Stimulated activated CD8-positive, alpha-beta memory T cell treated with anti-CD3 and anti-CD28 coated beads, Interleukin-7, amount 100 ng/mL, for 48 hours (primary cell): ENCODE measurements at places on chromosomes 13 and 19.

DNA sequence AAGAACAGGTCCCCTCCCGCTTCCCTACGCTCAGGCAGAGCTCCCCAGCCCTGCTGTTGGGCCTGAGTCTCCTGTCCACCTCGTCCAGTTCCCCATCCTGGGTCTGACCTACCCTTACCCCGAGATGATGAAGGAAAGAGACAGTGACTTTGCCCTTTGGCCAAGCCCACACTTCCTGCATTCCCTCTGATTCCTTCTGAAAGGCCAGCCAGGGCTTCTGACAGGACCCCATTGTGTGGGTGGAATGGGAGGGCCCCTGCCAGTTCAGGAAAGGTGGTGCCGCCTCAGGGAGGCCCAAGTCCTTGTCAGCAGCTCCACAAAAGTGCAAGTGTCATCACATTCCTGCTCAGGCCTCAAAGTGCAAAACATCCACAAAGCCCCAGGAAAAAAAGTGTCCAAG lies 177.8 kb downstream of the PAN3 start:
- no peak for DNase-seq

- peak; percentile 79 for DNase-seq
Observed at GRCh38 chr19:49142866-49143335, 12.3 kb downstream of the HRC start.

DNA sequence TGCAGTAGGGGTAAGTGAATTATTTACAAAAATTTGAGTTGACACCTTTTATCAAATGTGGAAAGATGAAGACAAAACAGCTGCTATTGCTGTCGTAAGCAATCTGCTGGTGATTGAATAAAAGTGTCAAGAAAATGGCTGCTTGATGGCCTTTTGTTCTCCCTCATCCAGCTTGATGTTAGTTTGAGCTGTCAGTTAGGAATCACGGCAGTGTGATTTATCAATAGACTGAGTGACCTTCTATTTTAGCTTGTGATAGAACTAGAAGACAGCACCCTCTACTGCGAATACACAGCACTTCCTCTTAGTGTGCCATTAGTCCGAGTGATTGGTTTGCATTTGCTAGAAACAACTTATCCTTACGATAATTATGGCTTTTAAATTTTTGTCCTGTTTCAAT lies 76.3 kb downstream of the MZT1 start:
- DNase-seq, result no peak

GRCh38 chr13:33441015-33441414 lies 155.5 kb upstream of the STARD13 start:
- DNase-seq, result no peak

DNA sequence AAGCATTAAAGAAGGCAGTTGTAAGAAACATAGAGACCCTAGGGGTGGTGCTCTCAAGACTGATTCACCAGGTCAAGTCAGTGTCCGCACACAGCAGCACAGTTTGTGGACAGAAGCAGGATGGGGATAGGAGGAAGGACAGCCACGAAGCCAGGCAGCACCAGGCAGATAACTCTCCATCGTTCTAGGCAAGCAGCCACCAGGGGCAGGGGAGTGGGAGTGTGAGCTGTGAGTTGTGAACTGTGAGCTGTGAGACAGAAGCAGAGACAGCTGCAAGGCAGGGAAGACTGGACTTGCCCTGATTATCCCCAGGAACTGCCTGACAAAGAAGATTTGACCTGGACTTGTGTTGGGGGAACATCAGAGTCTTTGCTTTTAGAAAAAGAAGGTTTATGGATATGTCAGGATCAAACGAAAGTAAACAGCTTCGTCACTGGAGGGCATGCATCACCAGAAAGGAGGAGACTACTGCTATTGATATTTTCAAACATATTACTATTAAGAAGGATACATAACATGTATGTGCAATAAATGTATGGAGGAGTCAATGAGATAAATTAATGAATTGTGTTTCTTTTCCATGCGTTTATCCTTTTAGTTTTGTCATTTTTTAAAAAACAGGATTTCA lies 286.1 kb downstream of the IRS2 start:
- no peak for DNase-seq

- DNase-seq, result no peak
Observed at GRCh38 chr13:95382411-95382810, 81.2 kb upstream of the ABCC4 start.

DNA sequence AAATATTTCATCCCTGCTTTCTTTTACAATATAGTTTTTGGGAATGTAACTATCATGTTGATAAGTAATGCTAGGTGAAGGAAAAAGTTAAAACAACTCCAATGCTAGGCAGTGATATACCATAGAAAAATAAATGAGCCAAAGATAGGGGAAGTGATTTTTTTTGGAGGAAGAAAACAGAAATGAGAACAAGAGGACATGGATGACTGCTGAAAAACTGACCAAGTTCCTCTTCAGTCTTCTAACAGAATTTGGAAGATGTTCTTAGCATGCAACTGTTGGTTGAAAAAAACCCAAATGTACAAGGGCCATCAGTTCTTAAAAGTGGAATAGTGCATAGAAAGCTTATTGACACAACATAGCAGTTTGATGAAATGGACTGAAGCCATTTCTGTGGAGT lies 262.5 kb upstream of the STARD13 start:
- no peak for DNase-seq

GRCh38 chr13:41854758-41855157 lies 106.2 kb downstream of the VWA8 start:
- no peak for DNase-seq

GRCh38 chr13:113548171-113548641 lies 36.3 kb upstream of the TFDP1 start:
- DNase-seq, result no peak

DNA sequence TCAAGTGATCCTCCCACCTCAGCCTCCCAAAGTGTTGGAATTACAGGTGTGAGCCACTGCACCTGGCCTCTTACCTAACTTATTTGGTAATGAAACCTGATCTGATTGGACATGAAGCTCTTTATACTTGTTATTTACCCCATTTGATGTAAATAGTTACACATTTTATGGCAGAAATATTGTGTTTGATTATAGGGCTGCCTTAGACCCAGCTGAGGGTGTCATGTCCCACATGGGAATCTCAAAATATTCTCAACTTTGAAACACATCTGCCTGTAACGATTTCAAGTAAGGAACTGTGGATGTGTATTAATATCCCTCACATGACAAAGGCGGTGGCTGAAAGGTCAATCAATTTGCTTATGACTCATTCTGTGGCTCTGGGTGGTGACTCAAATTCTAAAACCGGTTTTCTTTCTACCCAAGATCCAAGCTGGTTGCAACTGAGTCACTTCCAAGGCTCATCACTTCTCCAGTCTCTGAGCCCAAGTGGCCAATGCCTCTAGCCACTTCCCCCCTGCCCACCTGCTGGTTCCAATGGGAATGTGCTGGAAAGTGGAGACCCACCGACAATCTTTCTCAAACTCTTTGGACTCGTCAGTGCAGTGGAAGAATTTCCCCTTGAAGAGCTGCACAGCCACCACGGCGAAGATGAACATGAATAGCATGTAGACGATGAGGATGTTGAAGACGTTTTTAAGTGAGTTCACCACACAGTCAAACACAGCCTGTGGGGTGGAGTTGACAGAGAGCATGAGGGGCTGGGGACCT lies 110.9 kb downstream of the IER2 start:
- DNase-seq, result no peak

- DNase-seq, result no peak
Observed at GRCh38 chr13:56168581-56168980, 972.1 kb upstream of the PRR20A start.

GRCh38 chr19:48975947-48976847 lies 11.1 kb downstream of the FTL start:
- no peak for DNase-seq

- DNase-seq, result no peak
Observed at GRCh38 chr19:18699403-18700054, 16.0 kb downstream of the CRTC1 start.

- DNase-seq, result peak; percentile 3
Observed at GRCh38 chr19:19997656-19998268, 41.5 kb downstream of the ZNF682 start.

DNA sequence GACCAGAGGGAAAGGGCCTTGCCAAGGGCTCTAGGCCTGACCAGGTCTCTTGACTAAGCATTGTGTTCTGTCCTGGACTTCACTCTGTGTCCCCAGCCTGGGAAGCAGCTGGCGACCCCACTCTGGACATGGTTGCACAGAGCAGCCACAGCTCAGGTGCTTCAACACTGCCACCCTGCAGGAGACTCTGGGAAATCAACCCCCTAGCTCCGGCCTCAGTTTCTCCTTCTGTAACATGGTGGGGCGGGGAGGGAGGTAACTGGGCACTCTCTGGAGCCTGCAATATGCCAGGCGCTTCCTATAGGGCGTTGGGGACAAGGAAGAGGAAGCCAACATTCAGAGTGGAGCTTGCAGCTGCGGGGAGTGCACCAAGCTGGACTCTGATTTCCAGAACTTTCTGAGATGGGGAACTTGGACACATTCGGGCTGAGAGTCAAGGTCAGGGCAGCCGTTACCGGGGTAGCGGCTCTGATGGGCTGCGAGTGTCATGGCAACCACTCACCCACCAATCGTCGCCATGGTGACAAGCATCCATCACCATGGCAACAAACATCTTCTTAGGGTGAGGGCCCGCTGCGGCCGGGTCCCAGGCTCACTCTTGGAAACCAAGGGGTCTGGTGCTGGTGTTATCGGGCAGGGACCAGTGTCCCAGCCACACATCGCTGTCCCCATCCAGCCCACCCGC lies 12.8 kb downstream of the F2RL3 start:
- no peak for DNase-seq

DNA sequence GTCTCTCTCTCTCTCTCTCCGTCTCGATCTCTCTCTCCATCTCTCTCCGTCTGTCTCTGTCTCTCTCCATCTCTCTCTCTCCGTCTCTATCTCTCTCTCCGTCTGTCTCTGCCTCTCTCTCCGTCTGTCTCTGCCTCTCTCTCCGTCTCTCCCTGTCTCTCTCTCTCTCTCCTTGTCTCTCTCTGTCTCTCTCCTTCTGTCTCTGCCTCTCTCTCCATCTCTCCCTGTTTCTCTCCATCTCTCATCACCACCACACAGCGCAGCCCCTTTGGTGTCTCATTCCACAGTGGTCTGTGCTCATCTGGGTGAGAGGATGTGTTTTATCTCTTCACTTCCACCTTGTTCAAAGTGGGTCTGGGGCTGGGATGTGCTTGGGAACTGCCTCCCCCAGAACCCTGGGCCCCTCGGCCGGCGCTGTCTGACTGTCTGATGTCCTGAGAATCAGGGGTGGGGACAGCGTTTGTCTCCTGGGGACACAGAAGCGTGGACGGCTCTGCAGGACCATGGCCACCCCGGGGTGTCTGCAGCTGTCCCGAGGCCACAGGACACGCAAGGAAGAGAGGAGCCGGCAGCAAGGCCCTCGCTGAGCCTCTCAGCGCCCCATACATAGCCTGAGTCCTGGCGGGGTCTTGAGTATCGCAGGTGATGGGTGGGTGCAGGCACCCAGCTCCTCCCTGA lies 40.2 kb upstream of the C13orf46 start:
- no peak for DNase-seq

GRCh38 chr13:39729156-39729555 lies 73.7 kb downstream of the COG6 start:
- DNase-seq, result no peak

DNA sequence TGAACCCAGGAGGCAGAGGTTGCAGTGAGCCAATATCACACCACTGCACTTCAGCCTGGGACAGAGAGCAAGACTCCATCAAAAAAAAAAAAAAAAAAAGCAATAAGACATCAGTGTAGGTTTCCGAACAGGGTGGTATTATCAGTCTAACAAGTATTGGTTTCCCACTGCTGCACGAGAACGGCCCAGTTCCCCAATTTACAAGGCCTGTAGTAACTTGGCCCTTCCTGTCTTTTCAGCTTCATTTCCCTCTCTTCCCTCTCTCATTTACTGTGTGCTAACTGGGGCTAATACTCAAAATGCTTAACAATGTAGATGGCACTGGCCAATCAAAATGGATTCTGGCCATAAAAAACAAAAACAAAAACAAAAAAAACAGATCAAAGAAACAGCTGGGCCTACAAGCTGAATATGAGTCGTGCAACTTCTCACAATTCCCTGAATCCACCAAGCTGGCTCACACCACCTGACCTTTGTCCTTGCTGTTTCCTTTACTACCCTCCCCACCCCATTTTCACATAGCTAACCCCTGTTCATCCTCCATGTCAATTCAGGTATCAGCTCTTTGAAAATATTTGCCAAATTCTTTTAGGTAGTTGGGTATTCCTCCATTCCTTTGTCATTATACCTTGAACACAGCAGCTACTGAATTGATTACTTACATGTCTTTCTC lies 2.4 kb downstream of the TEX101 start:
- DNase-seq, result no peak

GRCh38 chr13:90701264-90701663 lies 646.2 kb upstream of the MIR17HG start:
- DNase-seq, result no peak

DNA sequence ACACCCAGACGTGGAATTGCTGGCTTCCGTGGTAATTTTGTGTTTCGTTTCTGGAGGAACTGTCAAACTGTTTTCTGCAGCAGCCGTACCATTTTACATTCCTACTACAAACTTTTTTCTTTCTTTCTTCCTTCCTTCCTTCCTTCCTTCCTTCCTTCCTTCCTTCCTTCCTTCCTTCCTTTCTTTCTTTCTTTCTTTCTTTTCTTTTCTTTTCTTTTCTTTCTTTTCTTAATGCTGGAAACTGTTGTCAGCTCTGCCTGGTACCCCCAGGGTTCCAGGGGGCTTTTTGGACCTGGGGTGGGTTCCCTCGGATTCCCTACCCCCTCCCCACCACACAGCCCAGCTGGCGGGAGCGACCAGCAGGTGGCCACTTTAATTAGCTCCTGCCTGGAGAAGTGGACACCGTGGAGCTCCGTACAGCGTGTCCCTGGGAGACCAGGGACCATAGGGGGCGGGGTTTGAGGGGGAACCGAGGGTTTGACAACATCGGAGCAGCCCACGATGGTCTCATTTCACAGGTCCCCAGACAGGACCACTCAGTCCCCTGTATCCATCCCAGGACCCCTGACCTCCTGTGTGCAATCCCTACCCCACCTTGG lies 24.4 kb downstream of the CELF5 start:
- DNase-seq, result no peak

- no peak for DNase-seq
Observed at GRCh38 chr19:39848392-39848791, 2.2 kb upstream of the FBL start.

- DNase-seq, result peak; percentile 51
Observed at GRCh38 chr19:19540715-19541515, 2.9 kb downstream of the CILP2 start.

DNA sequence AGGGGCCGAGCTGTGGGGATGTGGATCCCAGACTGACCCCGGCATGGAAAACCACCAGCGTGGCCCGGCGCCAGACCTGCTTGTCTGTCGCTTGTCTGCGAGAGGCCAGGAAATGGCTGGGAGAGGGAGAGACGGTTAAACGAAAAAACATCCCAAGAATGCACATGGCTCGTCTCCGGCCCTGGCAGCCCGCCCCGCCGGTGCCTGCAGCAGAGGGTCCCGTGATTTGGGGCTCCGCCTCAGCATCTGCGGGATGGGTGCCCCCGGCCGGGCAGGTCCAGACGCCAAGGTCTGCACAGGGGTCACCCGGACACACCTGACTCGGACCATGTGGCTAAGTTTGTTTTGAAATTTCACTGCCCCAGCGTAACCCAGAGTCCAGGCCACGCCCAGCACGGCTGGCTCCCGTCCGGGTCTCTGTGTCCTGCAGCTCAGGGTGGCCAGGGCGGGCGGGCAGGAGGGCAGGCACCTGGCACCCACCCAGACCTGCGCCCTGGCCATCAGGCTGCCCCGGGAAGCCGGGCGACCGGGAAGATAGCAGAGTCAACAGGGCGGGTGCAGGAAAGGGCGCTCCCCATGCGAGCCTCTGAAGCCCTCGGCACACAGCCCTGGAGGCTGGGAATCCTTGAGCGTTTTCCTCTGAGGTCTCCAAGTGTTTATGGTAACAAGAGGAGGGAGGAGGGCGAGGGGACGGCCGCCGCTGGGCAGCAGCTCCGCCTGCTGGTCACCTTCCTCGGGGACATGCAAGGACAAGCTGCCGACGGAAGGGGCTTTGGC lies 103.2 kb downstream of the GADD45B start:
- peak; percentile 20 for DNase-seq
